CD4-positive, alpha-beta T cell (primary cell): ENCODE measurements at places on chromosomes 3 and 15.

- DNase-seq = no peak
Observed at GRCh38 chr3:53585049-53585448, 90.6 kb downstream of the CACNA1D start.

GRCh38 chr3:137163241-137163871 lies 205.6 kb downstream of the IL20RB start:
- DNase-seq = no peak

DNA sequence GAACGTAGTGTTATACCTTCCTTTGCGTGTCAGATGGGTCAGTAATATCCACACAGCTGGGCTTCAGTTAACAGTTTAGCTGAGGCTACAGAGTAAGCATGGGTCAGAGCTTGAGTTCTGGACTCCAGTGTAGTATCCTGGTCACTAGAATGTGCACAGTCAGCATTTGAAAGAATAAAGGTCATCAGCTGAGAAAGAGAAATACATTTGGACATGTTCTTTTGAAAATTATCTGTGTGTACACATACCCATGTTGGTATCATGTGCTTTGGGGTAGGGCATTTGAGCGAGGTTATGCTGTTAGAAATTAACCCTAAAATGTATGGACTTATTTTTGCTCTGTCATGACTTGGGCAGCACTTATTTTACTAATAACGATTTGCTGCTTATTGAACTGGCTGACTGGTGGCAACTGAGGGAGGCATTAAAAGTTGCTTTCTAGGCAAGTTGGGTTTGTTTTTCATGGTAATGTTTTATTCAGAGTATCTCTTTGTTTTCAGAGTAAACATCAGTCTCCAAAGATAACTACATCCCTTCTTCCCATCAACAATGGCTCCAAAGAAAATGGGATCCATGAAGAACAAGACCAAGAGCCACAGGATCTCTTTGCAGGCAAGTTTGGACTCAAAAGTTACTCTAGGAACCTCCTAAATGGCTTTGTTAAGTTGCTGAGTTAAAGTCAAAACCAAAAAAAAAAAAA lies 16.4 kb downstream of the SNX1 start:
- DNase-seq = no peak

DNA sequence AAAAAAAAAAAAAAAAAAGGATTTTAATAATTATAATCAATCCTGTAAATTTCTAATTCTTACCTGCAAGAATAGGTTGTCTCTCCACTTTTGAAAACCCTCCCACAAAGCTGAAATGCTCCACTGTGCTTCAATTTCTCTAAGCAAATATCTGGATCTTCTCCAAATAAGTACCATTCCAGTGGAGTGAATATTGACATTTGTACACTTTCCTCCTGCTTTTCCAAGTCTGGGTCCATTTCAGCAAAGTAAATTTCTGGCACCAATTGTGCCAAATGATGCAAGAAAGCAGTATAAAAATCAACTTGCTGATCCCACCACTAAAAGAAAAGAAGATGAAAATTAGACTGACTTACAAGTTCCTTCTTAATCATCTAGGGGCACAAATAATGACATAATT lies 19.9 kb downstream of the UBR1 start:
- no peak for DNase-seq

DNA sequence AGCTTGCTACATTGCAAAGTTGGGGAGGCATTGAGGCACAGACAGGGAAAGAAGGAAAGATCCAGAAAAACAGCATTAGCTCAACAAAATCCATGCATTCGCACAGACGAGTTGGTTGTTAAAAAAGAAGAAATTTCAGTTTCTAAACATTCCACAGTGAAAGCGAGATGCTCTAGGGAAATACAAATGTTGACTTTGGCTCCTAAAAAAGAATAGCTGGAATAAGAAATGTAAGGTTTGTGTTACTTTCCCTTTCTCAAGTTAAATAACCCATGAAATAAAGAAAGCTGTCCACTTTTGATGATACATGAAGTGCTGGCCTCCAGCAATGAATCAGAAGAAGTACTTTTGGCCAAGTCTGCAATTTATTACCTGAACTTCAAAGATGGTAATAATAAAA lies 465.1 kb downstream of the ERC2 start:
- no peak for DNase-seq
